Stimulated activated naive CD8-positive, alpha-beta T cell treated with anti-CD3 and anti-CD28 coated beads, Interleukin-15, amount 100 ng/mL, for 72 hours (primary cell): ENCODE measurements at places on chromosomes 4 and X.
A peak's percentile ranks its signal among the peaks of the same experiment; 100 is the strongest.

DNA sequence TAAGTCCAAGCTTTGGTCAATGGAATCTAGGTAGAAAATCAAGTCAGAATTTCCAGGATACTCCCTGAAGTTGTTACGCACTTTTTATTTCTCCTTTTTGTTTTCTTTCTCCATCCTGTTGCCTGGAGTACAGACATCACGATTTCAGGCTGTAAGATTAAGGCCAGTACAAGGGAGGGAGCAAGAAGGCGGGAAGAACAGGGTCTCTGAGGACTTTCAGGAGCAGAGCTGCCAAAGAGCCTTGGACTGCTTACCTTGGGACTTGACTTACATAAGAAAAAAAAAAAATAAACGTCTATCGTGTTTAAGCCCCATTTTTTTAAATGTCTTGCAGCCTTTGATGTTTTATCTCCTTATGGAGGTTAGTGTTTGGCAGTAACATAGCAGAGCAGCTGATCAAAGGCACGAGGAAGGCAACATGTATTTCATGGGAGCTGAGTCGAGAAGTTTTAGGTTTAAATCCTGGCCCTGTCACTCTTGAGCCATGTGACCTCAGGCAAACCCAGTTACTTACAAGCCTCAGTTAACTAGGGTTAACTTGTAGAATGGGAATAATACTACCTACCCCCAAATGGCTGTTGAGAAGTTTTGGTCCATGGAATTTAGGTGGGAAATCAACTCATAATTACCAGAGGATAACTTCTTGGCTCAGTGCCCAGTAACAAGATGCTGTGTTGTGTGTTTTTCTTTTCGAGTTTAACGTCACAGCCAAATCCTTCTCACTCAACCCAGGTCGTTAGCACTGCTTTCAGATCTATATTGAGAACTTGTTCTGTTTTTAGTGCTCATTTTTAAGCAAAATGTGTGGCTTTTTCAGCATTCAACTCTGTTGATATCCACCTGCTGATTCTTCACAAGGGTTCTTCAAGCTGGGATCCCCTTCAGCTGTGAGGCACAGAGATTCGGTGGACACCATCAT lies 106.8 kb downstream of the CLNK start:
- no peak for DNase-seq

- DNase-seq = no peak
These were observed 15.1 kb downstream of the LAMP2 start for GRCh38 chrX:120453985-120454384.

GRCh38 chr4:3369781-3370674 lies 71.7 kb upstream of the HGFAC start:
- DNase-seq = peak; percentile 35

- no peak for DNase-seq
These were observed 52.8 kb downstream of the SPRY1 start for GRCh38 chr4:123449362-123449761.

DNA sequence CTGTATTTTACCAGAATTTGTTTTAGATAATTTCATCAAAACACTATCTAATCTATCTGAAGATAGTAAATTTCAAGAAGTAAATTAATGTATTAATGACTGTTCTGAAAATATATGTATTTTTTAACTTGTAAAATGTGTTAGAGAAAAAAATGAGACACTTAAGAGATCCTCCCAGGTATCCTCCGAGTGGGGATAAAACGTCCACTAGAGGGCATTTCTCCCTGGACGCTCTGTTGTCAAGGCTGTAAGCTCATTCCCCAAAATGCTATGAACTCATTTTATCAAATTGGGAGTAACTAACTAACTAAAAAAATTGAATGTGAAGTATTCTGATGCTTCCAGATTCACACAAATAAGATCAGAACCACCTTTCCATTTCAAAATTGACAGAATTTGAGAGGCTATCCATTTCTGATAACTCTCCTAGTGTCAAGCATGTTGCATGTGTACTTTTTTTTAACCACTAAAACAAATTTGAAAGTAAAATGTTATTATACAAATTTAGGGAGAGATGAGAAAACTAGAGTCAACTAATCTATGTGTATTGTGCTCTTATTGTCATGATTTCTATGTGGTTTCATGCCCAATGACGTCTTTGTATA lies 337.3 kb upstream of the HS3ST1 start:
- DNase-seq = no peak

DNA sequence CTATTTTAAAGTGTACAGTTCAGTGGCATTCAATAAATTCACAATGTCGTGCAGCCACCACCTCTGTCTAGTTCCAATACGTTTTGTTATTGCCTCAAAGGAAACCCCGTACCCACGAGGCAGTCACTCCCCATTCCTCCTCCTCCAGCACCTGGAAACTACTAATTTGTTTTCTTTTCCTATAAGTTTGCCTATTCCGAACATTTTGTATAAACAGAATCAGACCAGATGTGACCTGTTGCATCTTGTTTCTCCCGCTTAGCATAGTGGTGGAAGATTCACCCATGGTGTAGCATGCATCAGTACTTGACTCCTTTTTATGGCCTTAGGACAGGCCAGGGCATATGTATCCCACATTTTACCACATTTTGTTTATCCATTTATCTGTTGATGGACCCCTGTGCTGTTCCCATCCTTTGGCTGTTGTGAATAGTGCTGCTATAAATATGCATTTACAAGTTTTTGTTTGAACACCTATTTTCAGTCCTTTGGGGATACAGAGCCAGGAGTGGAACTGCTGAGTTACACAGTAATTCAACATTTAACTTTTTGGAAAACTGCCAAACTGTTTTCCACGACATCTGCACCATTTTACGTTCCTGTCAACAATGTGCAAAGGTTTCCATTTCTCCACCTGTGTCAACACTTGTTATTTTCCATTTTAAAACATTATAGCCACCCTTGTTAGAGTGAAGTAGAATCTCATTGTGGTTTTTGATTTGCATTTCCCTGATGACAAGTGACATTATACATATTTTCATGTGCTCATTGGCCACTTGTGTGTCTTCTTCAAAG lies 57.8 kb upstream of the STX18 start:
- no peak for DNase-seq

- DNase-seq = no peak
These were observed 374.5 kb upstream of the FMR1 start for GRCh38 chrX:147537172-147537571.

- DNase-seq = no peak
These were observed 667.7 kb downstream of the STPG2 start for GRCh38 chr4:97475621-97476020.

DNA sequence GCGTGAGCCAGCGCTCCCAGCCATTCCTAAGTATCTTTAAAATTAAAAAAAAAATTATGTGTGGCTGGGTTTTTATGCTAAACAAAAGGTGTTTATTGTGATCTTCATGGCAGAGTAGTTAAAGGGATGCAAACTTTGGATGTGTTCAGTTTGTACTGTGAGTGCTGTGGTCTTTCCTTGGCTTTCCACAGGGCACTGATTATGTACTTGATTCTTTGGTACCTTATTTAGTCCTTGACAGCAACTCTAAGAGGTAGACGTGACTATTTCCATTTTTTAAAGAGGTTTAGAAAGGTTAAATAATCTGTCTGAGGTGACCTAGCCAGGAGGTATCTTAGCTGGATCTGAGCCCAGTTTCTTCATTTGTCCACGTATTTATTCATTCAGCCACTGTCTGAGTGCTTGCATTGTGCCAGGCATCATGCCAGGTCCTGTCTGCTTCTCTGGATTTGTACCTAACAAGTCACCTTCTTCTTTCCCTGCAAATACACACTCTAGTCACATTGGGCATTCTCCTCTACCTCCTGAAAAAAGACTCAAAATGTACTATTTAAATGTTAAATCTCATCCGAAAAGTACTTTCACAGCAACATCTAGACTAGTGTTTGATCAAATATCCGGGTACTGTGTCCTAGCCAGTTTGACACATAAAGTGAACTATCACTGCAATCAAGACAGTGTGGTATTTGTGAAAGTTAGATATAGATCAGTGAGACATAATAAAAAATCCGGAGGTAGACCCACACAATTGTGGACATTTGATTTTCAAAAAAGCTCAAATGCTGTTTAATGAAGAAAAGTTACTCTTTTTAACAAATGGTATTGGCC lies 31.5 kb downstream of the WWC2 start:
- DNase-seq = no peak

- no peak for DNase-seq
These were observed 222.6 kb upstream of the INTU start for GRCh38 chr4:127410201-127410600.

- DNase-seq = no peak
These were observed 63.5 kb upstream of the PGM2 start for GRCh38 chr4:37762991-37763368.

DNA sequence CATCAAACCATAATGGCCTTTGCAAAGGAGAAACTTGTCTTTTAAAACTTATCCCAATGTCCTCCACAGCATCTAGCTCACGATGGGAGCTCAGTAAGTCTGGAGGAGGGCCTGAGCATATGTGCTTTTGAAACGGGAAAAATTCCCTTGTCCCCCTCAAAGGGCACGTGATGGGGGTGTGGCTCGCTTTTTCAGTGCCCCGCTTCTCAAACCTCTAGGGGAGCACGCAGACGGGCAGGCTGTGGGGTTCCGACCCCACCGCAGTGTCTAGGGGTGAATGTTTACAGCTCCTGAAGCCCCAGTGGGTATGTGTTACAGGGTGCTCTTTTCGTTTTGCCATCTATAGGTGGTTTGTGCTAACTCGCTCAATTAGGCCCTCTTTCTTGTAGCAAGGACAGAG lies 31.2 kb downstream of the SLITRK2 start:
- no peak for DNase-seq

DNA sequence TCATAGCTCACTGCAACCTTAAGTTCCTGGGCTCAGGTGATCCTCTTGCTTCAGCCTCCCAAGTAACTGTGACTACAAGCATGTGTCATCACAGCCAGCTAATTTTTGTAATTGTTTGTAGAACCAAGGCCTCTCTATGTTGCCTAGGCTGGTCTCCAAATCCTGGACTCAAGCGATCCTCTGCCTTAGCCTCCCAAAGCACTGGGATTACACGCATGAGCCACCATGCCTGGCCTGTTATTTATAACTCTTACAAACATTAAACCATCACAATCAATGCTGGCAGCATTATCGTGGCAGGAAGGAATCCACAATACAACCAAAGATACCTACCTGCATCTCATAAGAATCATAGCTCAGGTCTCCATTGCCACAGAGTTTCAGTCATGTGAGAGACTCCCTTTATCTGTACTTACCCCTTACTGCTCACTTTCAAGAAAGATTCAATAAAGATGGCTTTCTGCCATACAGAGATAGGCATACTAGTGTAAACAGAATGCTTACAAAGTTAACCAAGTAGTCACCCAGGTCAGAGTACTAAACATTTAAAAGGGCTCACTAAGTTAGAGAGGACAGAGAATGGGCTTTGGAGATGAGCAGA lies 48.5 kb downstream of the SMIM31 start:
- no peak for DNase-seq

DNA sequence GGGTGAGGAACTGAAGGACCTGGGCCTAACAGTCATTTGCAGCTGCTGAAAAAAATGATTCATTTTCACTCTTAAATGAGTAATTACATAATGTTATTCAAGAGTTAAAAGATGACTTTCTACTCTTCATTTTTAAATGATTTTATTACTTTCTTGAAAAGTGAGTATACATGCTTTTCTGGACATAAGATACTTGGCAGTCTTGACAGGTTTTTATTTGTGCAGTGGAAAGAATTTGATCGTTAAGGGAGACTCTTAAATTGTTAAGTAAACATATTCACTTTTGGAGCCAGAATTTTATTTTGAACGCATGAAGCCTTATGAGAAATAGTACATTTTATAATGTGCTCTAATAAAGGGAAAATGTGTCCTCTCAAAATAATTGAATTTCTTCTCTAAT lies 245.7 kb downstream of the TENM3 start:
- no peak for DNase-seq

DNA sequence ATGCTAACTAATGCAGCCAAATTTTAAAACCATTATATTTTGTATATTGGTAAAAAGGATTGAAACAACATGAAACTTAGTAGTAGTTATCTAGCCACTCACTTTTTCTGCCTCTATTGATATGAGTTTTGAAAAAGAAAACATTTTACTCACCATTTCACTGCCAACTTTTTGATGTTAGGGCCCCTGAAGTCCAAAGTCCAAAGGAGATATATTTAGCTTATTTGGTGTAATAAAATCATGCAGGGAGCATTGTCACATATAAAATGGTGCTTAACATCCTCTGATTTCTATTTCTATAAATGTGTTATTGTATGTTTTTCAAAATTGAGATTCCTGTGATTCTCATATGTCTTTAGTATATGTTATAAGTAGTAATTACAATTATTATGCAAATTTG lies 24.5 kb upstream of the CXCL3 start:
- no peak for DNase-seq

DNA sequence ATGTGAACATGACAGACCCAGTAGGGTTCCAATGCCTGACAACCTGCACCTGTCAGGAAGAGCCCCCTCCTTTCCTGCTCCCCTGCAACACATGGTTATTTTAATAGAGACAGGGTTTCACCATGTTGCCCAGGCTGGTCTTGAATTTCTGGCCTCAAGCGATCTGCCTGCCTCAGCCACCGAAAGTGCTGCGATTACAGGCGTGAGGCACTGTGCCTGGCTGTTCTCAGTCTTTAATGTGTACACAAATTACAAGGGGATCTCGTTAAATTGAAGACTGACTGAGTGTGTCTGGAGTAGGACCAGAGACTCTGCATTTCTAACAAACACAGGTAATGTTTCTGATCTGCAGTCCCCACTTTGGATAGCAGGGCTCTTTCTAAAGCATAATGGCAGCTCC lies 55.4 kb downstream of the NPNT start:
- DNase-seq = no peak

DNA sequence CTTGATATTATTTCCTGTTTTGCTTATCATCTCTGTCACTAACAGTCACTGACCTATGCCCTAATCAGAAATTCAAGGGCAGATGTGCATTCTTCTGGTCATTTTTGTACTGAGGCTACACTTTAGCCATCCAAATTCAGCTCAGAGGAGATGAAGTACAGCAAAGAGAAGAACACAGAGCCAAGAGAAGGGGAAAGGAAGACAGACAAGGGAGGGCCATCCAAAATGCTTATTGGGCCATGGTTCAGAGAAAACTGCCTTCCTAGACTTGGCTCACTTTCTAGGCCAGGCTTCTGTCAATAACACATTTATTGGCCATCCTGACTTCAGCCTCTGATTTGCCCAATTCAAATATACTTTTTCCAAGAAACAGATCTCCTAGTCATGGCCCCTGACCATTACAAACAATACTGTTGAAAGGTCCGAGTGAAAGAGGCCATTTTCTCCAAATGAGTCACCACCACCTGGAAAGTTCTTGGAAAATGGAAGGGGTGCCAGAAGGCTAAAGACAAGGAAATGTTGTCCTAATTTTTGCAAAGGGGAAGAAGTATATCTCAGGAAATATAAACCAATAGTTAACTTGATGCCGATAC lies 56.4 kb downstream of the DCX start:
- no peak for DNase-seq

- no peak for DNase-seq
These were observed 229.0 kb downstream of the UGT8 start for GRCh38 chr4:114827651-114828050.

GRCh38 chr4:100547541-100548199 lies 29.8 kb upstream of the EMCN start:
- no peak for DNase-seq
